ENCODE measurements at places on chromosomes 4 and X.
A peak's percentile ranks its signal among the peaks of the same experiment; 100 is the strongest.

DNA sequence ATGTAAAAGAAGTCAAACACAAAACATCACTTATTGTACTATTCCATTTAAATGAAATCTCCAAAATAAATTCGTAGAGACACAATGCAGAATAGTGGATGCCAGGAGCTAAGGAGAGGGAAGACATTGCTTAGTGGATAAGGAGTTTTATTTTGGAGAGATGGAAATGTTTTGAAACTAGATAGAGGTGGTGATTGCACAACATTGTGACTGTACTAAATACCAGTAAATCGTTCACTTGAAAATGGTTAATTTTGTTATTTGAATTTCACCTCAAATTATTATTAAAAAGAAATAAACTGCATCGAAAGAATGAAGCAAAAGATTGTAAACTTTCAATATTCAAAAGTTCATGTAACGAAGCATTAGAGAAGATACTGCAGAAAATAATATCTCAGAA, 9.7 kb upstream of the ACSL4 start:
- no peak for DNase-seq

GRCh38 chrX:9884031-9884779, 83.0 kb upstream of the CLDN34 start:
- DNase-seq = no peak

DNA sequence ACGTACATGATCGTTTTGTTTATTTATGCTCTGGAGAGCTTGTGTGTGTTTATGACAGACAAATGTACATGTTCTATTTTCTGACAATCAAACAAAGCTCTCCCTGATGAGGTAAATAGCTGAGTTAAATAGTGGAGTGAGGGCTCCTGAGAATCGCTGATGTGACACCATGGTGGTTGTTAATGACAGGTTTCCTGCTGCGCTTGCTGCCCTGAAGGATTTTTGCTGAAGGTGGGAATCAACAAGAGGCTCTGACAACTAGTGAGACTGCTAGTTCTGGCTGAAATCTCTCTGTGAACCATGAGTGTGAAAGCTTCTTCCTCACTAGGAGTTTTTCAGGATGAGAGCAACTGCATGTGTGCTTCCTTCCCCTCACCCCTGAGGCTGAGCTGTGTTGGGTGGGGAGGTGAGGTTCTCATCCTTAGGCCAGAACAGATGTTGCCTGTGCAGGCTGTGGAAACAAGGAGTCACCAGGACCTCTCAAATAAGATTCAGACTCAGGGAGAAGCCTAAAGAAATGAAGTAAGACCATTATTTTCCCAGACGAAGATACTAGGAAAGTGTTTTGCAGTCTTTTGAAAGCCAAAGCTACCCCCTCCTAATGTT, 173.4 kb upstream of the JADE1 start:
- no peak for DNase-seq

- DNase-seq = no peak
Observed at GRCh38 chr4:121510341-121510874, 129.6 kb upstream of the QRFPR start.

- peak; percentile 22 for DNase-seq
Observed at GRCh38 chrX:77510007-77510406, 62.8 kb downstream of the FGF16 start.

- no peak for DNase-seq
Observed at GRCh38 chrX:66634272-66634671, 4.6 kb downstream of the EDA2R start.

DNA sequence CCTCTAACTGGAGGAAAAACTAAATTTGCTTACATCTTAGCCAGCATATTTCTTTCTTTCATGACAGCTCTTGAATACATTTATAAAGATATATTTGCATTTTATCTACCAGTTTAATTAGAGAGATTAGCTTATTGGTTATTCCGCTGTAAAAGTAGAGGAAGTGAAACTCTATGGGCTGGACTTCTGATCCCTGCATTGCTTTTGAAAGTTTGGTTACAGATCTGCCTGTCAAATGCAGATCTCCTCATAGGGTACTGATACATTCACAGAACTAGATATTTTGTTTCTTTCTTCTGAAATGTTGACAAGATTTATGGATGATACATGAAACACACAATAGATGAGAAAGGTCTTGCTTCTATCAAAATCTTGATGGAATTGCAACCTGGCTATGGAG, 581.4 kb upstream of the AADAT start:
- DNase-seq = no peak
